Fibroblast of pulmonary artery (primary cell): ENCODE measurements at places on chromosomes 13 and 19.
A peak's percentile ranks its signal among the peaks of the same experiment; 100 is the strongest.

DNA sequence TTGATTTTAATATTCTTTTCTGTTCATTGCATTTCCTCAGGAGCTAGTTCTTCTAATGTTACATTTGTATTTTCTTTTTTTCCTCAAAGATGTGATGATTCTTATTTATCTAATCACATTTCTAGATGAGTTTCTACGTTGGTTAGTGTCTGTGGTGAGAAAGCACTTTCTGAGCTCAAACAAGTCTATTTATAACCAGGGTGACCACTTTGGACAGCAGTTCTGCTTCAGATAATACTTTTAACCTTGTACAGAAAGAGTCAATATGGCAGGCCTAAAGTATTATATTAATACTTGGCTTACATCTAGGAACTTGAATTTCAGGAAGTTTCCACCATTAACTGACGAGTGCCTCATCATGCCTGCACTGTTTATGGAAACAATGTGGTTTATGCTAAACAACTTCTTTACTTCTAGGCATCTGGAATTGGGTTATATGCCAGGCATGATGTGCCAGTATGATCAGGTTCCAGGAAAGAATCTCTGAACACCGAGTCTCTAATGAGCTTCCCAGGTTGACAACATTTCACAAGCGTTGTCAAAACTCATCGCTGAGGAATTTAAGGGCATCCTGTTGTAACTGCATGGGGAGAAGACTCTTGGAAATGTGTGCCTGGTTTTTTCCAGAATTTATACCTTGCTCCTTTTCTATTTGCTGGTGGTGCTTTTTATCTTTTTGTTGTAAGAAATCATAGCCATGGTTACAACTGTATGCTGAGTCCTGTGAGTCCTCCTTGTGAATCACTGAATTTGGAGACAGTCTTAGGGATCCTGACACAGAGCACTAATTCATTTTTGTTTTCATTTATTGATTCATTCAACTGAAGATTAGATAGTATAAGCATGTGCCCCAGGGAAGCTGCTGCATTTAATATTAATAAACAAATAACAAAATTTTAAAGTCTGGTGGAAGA, 344.4 kb upstream of the PCDH9 start:
- DNase-seq = peak; percentile 41

DNA sequence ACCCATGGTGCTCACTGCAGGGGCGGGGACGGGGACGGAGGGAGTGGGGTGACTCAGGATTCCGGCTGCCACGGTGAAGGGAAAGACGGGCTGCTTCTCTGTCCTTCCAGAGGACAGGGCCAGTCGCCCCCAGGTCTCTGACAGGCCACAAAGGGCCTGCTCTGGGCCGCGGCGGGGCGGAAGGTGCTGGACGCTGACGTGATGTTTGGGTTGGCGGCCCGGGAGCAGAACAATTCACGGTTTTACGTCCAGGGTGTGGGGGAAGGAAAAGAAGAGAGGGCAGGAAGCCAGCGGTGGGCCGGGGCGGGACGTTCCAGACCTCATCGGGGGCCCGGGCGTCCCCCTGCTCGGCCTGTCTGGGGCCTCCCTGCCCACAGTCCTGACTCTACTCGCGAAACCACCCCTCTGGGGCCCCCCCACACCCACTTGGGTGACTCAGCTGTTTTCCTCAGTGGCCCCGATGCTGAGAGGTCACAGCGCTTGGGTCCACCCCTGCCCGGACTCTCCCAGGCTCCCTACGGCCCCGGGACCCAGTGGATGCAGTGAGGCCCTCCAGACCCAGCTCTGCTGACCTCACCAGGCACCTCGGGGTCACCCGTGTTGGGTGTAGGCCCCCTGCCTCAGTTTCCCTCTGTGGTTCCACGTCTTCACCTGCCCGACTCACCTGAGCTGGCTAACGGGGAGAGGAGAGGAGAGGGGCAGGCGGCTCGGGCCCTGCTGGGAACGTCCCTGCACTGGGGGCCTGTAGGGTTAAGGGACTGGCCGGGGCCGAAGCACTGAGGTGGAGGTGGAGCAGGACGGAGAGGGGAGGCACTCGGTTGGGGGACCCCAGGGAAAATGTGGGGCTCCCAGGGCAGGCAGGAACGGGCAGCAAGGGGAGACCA, 29.2 kb downstream of the PIP5K1C start:
- peak; percentile 89 for DNase-seq

DNA sequence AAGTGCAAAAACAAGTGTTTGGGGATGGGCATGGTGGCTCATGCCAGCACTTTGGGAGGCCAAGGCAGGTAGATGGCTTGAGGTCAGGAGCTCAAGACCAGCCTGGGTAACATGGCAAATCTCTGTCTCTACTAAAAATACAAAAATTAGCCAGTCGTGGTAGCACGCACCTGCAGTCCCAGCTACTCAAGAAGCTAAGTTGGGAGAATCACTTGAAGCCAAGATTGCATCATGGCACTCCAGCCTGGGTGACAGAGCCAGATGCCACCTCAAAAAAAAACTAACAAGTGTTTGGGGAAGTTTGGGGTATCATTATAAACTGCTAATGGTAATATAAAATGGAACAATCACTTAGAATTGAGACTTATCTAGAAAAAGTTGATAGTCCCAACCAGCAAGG, 24.6 kb downstream of the XPO4 start:
- DNase-seq = no peak

- peak; percentile 56 for DNase-seq
Measured at GRCh38 chr19:55459950-55460657, 1.3 kb downstream of the ISOC2 start.

DNA sequence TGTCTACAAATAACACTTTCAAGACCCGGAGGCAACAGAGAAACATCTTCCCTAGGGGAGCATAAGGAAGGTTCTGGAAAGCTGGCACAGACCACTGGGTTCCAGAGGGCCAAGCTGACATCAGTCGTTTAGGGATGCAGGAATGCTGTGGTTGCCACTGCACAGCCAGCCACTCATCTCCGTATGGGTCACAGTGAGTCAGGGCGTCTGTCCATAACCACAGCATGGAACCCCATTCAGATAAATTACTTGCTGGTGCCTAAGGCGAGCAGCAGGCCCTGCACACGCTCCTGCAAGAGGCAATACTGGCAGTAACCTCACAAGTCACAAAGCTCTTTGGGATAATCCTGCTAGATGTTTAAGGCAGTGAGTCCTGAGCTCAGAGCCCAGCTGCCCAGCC, 140.9 kb upstream of the UBL3 start:
- DNase-seq = peak; percentile 25

DNA sequence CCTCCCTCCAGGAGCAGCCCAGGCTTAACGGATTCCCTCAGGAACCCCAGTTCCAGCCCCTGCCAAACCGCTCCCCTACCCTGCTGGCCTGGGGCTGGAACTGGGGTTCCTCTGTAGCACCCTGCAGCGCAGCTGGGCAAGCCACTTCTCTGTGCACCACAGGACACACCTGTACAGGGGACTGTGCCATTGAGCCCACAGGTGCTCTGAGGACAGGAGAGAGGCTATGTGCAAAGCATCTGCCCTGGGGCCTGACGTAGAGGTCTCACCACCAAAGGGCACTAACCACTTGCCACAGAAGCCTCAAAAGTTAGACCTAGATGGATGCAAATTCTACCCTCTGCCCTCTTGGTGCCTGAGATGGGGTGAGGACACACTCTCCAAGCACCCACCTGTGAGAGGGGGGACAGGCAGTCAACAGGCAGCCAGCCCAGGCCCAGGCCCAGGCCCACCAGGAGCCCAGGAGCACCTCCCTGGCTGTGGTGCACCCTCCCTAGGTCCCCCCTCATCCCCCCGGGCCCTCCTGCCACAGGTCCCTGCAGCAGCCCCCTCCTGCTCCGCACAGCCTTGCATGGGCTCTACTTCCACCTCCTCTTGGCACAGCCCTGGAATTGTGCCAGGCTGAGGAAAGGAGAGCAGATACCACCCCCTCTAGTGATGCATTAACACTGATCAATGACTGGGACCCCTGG, 27.6 kb upstream of the SLC35E1 start:
- no peak for DNase-seq

DNA sequence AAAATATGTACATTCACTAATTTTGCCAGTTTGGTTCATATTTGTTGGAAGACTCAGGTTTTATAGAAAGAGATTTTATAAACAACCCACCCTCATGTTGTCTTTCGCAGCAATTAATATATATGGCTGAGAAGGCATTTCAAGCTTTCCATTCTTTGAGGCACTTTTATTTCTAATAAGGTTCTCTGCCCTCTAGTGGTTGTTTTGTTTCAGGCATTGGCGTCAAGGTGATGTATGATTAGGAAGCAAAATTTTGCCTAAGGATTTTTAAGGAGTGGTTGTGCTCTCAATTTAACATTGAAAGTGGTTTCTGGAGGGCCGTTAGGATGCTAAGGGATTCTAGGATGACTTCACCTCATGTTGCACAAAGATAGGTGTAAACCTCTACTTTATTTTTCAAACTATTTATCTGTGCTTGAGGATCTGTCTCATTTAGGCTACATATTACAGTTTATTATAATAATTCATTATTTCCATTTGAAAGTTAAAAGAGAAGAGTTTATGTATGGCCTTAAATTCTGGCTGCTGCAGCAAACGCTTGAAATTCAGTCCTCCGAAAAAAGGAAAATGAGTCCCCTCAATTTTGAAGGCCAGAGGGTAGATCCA, 35.9 kb downstream of the OXGR1 start:
- DNase-seq = peak; percentile 59

DNA sequence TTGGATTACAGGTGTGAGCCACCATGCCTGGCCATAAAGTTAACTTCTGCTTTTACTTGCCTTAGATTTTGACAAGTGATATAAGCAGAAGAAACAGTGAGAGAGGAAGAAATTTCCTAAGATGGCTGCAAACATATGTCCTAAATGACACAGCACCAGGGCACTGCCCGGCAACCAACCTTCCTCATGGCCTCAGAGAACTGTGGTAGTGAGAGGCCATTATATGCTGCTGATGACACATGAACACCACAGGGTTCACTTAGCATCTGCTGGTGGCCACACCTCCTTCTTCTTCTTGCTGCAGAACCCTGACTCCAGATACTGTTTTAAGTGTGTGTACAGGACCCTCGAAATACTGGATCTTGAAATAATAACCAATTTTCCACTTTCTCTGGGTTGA, 88.2 kb downstream of the KCTD12 start:
- no peak for DNase-seq

DNA sequence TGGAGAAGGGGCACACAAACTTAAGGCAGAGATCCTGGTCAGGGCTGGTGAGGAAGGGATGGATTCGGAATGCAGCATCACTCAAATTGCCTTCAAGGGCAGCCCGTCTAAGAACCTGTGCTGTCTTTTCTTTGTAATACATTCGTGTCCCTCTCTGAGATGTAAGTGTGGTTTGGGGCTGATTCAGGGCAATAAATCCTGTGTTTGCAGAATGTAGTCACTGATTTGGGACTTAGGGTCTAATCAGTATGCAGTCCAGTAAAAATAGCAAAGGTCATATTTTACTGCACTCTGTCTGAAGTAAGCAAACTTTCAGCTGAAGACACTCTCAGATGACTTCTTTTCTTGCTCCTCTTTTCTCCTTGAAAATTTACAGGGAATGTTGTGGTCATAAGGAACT, 93.8 kb upstream of the C1QTNF9B start:
- DNase-seq = no peak

DNA sequence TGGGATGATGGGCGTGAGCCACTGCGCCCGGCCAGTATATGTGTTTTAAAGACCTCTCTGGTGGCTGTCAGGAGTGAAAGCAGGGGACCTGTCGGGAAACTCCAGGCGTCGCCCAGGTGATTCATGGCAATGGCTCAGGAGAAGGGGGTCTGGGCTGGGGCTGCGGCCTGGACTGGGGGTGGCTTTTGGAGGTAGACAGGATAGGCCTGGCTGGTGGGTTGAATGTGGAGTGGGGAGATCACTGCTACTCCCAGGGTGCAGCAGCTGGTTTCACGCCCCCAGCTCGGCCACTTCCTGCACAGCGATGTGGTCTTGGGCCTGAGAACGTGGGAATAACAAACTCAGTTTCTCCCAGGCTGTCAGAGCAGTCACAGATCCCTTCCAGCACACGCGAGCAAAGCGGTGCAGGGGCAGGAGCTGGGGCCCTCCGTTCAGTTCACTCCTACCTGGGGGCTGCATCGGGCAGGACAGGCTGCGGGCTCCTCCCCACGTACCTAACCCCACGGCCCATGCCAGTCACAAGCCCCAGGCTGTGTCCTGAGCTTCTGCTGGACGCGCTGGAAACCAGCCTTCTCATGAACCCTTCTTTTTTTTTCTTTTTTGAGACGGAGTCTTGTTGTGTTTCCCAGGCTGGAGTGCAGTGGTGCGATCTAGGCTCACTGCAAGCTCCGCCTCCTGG, 18.9 kb downstream of the KDM4B start:
- DNase-seq = peak; percentile 48

- DNase-seq = peak; percentile 28
Measured at GRCh38 chr19:57558525-57558924, 1.1 kb downstream of the ZNF550 start.

DNA sequence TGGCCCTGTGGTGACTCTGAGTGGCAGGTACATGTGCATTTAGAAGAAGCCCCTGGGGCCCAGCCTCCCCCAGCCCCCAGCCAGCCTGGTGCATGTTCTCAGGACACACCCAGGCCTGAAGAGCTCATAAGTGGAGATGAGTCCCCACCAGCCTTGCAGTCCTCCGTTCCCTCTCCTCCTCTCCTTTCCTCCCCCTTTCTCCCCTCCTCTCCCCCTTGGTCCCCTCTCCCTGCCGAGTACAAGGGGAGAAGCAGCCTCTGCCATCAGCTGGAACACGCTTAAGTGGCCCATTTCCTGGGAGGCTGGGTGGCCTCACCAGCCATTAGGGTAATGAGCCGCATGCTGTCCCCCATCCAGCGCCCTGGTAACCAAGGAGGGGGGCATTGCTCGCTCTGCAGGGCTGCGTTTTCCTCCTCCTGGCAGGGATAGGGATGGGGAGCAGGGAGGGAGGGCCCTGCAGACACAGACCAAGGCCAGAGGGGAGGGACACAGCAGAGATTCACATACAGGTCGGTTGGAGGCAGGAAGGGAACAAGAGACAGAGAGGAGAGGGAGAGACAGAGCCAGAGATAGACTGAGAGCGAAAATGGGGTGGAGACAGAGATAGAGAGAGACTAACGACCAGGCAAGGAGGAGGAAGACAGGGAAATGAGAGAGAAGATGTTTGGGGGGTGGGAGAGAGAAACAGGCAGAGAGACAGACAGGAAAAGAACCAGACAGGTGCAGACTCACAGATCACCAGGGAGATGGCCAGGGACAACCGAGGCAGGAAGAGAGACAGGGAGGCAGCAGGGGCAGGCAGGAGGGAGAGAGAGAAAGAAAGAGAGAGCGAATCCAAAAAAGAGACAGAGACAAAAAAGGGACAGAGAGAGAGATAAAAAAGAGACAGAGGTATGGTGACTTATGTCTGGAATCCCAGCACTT, 19.3 kb upstream of the DPP9 start:
- no peak for DNase-seq

GRCh38 chr19:54493967-54494585, 8.6 kb upstream of the LAIR2 start:
- no peak for DNase-seq

GRCh38 chr19:45069056-45069455, 7.2 kb downstream of the ZNF296 start:
- no peak for DNase-seq

GRCh38 chr13:28373810-28374209, 121.1 kb downstream of the FLT1 start:
- no peak for DNase-seq

- no peak for DNase-seq
Measured at GRCh38 chr13:71865874-71866334, 1.1 kb downstream of the DACH1 start.
